Stimulated activated CD4-positive, alpha-beta T cell treated with anti-CD3 and anti-CD28 coated beads, Interleukin-4, amount 100 ng/mL, for 4 hours (primary cell): ENCODE measurements at places on chromosomes 1 and 21.

GRCh38 chr1:57719274-57719673 is 295.4 kb upstream of the DAB1 start:
- no peak for DNase-seq

GRCh38 chr1:197695961-197696360 is 79.3 kb downstream of the DENND1B start:
- DNase-seq = no peak

DNA sequence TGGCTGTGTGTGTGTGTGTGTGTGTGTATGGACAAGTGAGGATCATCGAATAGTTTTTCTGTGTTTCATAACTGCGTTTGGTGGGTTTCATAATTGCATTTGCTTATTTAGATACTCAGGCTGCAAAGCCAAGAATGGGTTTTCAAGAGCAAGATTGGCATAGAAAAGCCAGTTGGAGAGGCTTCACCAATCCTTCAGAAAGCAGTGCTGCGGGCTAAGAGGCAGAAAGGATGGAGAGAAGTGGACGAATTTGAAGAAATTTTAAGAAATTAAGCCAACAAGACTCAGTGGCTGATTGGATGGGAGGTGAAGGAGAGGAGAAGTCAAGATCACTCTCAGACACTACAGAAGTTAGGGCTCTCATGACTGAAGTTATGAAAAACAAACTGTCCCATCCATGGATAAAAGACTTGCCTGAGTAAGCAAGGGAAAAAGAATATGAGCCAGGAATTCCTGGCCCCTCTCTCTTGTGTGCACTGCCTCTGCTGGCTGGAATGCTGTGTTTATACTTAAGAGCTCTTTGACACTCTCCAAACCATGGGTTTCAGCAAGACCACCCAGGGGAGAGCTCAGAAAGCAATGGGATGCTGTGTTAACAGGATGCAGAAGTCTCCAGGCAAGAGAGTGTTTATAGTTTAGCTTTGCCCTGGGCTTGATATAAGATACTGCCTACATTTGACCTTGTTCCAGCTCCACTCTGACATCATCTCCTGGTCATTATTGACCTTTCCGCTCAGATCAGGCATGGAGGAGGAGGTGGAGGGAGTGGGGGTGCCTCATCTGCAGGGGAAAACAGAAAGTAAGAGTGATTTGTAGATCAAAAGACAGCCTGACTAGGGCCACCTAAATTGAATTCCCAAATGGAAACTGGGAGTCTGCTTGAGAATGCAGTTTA is 232.0 kb upstream of the PLXNA2 start:
- no peak for DNase-seq

- peak; percentile 94 for DNase-seq
These were observed 1.9 kb upstream of the SMG7 start for GRCh38 chr1:183470147-183470960.

GRCh38 chr1:173406783-173407230 is 70.3 kb upstream of the PRDX6 start:
- DNase-seq = no peak

DNA sequence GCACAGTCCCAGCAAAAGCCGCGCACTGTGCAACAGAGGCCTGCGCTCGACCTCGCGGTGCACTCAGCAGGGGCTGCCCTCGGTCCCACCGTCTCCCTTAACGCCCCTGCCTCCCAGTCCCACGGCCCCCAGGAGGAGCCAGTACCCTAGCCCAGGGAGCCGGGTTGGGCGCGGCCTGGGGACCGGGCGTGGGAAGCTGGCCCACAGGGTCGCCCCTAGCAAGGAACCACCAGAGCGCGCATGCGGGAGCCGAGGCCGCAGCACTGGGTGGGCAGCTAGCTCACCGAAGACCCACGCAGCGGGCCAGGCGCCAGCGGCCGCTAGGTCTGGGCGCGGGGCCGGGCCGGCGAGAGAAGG is 21.6 kb upstream of the ZNF678 start:
- no peak for DNase-seq

- no peak for DNase-seq
These were observed 109.1 kb downstream of the LMO4 start for GRCh38 chr1:87437663-87438295.

DNA sequence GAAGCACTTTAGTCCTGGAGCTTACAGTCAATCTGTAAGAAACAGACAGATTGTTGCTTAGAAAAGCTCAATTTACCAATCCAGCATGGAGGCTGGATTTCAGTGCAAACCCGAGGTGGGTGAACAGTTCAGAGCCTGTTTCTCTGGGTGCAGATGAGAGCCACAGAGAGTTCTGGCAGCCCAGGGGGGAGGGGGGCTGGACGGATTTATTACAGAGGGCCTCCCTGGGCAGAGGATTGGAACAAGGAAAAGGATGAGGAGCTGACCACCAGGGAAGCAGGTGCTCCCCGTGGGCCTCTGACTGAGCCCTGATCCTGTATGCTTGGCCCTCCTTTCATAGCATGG is 38.0 kb upstream of the EPS8L3 start:
- no peak for DNase-seq

GRCh38 chr1:221331273-221332183 is 410.4 kb downstream of the DUSP10 start:
- DNase-seq = no peak

GRCh38 chr1:61851849-61852669 is 109.8 kb downstream of the PATJ start:
- DNase-seq = no peak

GRCh38 chr21:39553331-39553730 is 59.4 kb upstream of the B3GALT5 start:
- no peak for DNase-seq

- no peak for DNase-seq
These were observed 85.5 kb downstream of the NRIP1 start for GRCh38 chr21:14979264-14979663.

GRCh38 chr1:186112280-186112679 is 262.8 kb downstream of the TPR start:
- no peak for DNase-seq

- no peak for DNase-seq
These were observed 646 bp upstream of the PDZK1IP1 start for GRCh38 chr1:47190509-47190855.

- DNase-seq = no peak
These were observed 14.5 kb downstream of the ST6GALNAC5 start for GRCh38 chr1:76881762-76882161.

- peak; percentile 26 for DNase-seq
These were observed at the start of gene GOLT1A for GRCh38 chr1:204213668-204214662. TSS of gene GOLT1A (minus strand) at chr1:204213988. CDS start at chr1:204213906, 82 bp downstream.

GRCh38 chr1:222653178-222653827 is 35.4 kb downstream of the MIA3 start:
- DNase-seq = no peak

GRCh38 chr1:77202751-77203150 is 16.5 kb downstream of the PIGK start:
- no peak for DNase-seq

- peak; percentile 28 for DNase-seq
These were observed 51.8 kb upstream of the FAM89A start for GRCh38 chr1:231091831-231092301.

GRCh38 chr1:119653839-119654170 is 5.7 kb upstream of the ZNF697 start:
- DNase-seq = no peak

- DNase-seq = no peak
These were observed 42.6 kb downstream of the KCNJ6 start for GRCh38 chr21:37873655-37874054.

GRCh38 chr1:115840605-115841460 is at the start of gene NHLH2:
TSS of gene NHLH2 (minus strand) at chr1:115841126. CDS start at chr1:115838372, 2,754 bp downstream.
- DNase-seq = no peak

GRCh38 chr1:26961826-26962225 is 1.6 kb upstream of the KDF1 start:
- no peak for DNase-seq

DNA sequence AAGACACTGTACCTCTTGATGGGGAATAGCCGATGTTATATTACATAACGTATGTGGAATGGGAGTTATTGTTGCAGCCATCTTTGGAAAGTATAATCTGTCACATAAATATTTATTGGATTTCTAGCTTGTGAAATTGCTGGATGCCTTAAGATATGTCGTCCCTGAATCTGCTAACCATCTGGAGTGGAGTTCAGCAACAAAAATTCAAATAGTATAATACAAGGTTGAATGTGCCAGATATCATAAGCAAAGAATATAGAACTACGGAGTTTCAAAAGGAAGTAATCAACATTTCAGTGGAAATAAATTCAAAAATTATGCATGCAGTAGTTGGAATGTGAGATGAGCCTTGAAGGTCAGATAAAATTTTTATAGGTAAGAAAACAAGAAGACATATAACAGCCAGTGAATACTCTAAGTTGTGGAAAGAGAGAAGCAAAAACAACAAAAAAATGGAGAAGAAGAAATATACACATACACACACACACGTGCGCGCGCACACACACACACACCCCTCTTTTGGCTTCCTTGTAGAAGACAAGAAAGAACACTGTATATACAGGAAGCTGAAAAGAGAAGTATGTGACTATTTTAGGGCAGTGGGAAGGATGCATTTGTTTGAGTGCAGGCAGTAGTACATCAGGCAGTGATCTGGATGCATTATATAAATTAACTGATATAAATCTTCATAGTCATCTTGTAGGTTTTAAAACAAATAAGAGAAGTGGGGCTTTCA is 516.7 kb downstream of the KCNT2 start:
- no peak for DNase-seq

GRCh38 chr1:63264161-63264560 is 58.2 kb upstream of the FOXD3 start:
- DNase-seq = no peak

DNA sequence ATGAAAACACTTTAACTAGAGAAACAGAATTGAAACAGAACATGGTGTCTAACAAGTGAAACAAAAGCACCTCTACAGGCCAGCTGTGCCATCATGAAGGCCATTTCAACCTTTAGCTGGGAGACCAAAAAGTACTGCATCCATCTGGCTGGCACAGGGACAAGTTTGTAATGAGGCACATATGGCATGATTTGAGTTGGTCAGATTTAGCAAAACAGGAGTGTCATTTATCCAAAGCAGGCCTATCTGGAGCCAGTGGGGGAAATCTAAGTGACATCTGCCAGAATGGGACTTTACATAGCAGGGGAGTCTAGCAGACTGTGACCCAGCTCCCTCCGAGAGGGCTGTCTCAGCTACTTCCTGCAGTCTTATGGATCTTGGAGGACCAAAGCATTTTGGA is 51.9 kb downstream of the DNTTIP2 start:
- DNase-seq = no peak

DNA sequence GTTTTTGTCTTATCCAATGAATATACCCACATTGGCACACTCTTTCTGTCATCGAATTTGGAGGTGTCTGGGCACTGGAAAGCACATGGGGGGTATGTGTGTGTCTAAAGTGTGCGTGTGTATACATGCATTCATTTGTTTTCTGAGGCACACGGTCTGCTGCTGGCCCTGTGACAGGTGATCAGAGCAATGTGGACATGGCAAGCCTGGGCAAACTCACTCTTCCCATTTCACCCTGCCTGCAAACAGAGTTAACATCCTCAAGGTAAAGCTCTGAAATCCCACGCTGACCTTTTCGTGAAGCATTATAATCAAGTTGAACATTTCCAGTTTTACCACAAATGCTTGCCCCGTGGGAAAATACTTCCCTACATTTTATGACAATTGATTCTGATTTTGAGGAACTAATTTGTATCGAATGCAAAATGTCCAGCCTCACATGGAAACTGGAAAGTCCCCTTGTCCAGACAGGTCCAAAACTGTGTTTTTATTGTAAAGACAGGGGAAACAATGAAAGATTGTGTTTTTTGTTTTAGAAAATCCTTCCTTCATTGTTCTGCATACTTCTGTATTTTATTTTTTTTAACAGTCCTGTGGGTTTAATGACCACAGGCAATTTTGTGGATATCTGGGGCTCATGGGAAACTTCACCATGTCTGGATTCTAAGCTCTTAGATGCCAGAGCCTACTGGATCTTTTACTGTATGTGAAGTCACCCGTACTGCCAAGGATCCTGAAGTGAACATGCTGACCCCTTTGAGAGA is 160.9 kb downstream of the PBX1 start:
- DNase-seq = no peak

DNA sequence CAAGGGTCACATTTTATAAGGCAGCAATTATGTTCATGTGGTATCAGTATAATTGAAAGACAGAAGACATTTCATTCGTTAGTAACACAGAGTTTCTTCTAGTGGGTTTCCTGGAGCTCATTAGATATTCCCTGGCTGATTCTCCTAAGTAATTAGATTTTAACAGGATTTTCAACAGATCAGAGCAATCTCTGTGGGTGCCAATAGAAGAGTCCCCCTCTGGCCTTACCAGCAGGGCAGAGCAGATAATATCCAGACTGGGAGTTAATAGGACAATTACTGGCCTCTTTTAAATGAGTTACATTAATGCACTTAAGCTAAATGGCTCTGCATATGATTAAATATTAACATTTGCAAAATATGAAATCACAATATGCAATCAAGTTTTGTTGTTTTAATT is 74.2 kb upstream of the FOXD3 start:
- DNase-seq = no peak

- no peak for DNase-seq
These were observed 148.7 kb downstream of the PLA2G4A start for GRCh38 chr1:186977266-186977957.

DNA sequence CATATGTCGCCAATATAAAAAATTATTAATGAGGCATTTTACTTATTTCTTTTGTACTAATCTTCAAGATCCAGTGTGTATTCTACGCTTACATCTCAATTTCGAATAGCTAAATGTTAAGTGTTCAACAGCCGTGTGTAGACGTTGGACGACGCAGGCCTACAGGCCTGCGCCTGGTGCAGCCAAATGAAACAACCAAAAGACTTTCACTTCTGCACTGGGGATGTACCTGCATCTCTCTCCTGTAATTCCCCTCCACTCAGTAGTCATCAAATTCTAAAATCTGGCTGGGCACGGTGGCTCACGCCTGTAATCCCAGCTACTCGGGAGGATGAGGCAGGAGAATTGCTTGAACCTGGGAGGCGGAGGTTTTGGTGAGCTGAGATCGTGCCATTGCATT is 76.8 kb upstream of the HNRNPU start:
- DNase-seq = no peak

DNA sequence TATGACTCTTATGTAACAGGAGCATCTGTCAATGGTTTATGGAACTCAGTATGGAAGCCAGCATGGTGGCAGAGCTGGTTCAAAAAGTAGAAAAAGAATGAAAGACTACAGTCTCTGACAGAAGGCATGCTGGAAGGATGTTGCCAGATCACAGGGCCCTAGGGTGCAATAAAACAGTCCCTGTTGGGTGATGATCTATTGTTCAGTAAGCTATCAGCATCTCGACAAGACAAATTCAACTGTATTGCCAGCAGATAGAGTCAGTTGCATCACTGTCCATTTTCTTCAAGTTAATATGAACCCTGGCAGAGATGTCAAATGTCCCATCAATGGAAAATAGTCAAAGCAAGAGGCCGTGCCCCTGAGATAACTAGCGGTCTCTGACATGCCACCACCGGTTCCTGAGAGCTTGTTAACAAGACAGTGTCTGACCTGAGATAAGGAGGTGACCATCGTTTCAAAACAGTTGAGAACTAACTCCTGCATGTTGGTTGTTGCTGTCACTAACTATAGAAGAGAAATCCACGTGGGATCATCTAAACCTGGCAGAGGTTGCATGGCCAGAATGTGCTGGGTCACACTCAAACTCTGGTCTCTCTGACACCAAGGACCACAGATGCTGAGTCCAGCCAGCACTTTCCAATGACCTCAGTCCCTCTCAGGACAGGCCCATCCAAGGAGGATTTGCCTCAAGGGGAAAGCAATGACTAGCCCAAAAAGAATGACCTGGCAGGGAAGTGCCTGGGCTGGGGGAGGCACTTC is 125.9 kb downstream of the RIPK4 start:
- DNase-seq = no peak
